Globus pallidus (tissue), 1 donor: ENCODE measurements at places on chromosomes 7 and 10.

DNA sequence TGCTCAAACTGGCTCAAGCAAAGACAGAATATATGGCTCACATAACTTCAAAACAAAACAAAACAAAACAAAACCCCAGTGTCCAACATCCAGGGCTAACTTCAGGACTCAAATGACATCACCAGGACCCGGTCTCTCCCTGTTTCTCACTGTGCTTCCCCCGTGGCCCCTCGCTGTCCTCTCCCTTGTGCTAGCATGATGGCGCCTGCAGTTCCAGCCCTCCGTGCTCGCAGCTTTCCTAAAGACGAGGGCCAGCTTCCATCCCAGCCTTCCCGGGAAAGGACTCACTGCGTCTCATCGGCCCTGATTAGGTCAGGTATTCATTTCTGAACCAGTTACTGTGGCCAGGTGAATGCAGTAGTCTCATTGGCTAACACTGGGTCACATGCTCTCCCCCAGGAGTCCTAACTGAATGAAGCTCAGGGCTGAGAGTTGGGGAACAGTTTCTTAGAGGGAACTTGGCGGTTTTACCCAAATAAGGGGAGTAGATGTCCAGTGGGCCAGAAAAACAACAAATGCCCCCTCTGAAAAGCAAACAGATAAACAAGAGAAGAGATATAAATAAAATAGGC lies 33.0 kb upstream of the CTBP2 start:
- DNase-seq, result no peak

- no peak for DNase-seq
Observed at GRCh38 chr7:128299109-128299607, 44.5 kb downstream of the RBM28 start.

GRCh38 chr7:106774768-106775551 lies 90.1 kb upstream of the PIK3CG start:
- DNase-seq, result no peak

DNA sequence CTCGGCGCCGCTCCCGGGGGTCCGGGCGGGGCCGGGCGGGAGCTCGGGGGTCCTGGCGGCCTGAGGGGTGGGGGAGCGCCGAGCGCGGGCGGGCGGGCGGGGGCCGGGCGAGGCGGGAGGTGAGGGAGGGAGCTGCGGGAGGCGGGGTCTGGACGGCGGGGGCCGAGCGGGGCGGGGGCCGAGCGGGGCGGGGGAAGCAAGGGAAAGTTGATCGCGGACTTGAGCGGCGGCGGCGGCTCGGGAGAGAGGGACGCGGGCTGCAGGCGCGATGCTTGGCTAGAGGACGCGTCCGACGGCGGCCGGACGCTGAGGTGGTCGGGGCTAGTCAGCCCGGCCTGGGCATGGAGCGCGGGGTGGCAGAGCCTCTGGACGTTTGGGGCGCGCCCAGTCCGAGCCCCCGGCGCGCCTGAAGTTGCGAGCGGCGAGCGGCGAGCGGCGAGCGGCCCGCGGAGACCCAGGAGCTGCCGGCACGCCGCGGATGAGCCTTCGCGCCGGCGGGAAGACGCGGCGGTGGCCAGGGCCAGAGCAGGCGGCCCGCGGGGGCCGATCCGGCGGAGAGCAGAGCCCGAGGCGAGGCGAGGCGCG lies at the start of gene CDH23:
Gene CDH23, plus strand, starts transcription at position 210 of the 585 bp plus-strand sequence. CDS start 42,912 bp downstream, outside the sequence.
- no peak for DNase-seq

DNA sequence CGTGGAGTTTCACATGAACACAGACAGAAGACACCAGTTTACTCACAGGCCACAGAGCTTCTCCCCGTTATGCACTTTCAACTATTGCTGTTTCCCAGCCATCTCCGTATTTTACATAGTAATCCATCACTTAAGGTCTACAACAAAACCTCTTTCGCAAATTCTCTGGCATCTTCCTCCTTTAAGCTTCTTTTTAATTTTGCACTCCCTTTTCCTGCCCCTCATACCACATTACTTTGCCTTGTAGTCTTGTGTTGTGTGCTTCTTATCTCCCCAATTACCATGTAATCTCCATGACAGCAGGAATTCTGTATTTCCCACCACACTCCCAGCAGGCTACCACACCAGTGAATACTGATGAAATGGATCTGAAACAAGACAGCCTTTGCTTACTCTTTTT lies 87.3 kb downstream of the ODAD2 start:
- DNase-seq, result no peak

DNA sequence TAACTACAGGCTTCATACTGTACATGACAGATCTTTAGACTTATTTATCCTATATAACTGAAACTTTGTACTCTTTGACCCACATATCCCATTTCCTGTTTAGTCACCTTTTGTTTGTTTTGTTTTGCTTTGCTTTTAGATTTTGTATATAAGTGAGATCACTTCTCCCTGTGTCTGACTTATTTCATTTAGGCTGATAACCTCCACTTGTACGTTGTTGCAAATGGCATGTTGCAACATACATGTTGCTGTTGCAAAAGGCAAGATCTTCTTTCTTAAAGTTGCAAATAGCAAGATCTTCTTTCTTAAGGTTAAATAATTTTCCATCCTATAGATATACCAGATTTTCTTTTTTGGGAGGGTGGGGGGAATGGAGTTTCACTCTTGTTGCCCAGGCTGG lies 341.5 kb downstream of the OTUD1 start:
- DNase-seq, result no peak
